ENCODE measurements at places on chromosomes 12 and 14.

DNA sequence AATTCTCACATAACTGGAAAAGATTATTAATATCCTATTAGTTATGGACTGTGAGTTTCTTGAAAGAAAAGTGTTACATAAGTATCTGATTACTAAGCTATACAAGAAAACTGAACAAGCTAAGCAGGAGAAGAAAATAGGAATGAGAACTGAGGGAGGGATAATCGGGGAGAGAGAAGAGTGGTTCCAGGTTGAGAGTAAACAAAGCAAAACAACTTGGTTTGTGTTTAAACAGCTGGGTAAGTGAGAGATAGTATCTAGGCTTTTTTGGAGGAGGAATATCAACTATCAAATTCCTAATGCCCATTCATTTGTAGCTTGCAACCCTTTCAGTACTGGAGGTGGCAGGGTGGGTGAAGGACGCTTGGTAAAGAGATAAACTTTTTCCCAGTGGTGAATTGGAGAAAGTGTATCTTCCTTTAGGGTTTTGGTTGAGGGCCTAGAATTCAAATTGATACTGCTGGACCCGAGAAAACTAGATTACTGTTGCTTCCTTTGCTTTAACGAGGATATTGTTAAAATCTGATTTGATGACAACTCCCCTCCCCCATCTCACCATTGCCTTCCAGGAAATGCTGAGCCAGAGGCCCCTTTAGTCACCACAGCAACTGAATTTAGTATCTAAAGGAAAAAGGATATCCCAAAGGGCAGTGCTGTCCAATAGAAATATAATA lies 2.0 kb upstream of the SLC2A3 start:
- H3K4me3 ChIP-seq = no peak overlapping the region
- no peaks in the 10 kb centered on the region for H3K27me3 ChIP-seq
- H3K27ac ChIP-seq = no peak overlapping the region
- no peak for DNase-seq
- H3K36me3 ChIP-seq = no peaks in the 10 kb centered on the region
- peaks cover 24% of the 10 kb centered on the region for H3K4me1 ChIP-seq

- H3K4me1 ChIP-seq = no peaks in the 10 kb centered on the region
- H3K36me3 ChIP-seq = no peaks in the 10 kb centered on the region
- H3K4me3 ChIP-seq = no peak overlapping the region
Observed at GRCh38 chr14:76480426-76480825, 104.5 kb downstream of the ESRRB start.

- no peak overlapping the region for H3K4me3 ChIP-seq
- H3K36me3 ChIP-seq = no peaks in the 10 kb centered on the region
- no peaks in the 10 kb centered on the region for H3K27me3 ChIP-seq
- DNase-seq = no peak
Observed at GRCh38 chr12:80226576-80226975, 127.2 kb downstream of the OTOGL start.

GRCh38 chr14:33029511-33029910 lies 90.8 kb downstream of the NPAS3 start:
- no peaks in the 10 kb centered on the region for H3K27me3 ChIP-seq
- no peak overlapping the region for H3K27ac ChIP-seq
- H3K36me3 ChIP-seq = no peaks in the 10 kb centered on the region
- DNase-seq = no peak

DNA sequence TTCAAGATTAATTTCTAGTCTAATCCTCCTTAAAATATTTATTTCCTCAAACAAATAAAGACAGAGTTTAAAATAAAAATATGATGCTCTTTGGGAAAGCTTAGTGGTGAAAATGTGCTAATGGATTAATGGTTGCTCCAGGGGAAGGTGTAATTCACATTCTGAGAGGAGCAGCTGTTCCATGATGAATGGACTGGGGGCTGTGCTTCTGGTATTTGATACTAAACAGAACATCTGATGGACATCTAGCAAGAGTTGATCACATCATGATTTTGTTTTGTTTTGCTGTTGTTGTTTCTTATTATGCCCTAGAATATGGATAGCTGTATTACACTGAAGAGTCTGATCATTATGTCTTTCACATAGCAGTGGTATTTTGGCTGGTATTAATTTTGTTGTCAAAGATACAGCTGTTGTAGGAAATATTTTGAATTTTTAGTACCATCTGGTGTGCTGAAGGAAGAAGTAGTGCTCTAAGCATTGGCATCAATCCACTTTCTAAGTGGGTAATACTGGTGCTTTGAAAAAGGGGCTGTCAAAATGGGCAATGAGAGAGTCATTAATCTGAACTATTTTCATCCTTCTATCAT lies 296.4 kb downstream of the ADAMTS20 start:
- no peak overlapping the region for H3K4me3 ChIP-seq
- no peak for DNase-seq
- H3K27ac ChIP-seq = no peak overlapping the region
- H3K36me3 ChIP-seq = no peaks in the 10 kb centered on the region
- H3K4me1 ChIP-seq = no peaks in the 10 kb centered on the region
